CD4-positive, alpha-beta memory T cell (primary cell): ENCODE measurements at places on chromosomes 12 and 14. TPM values are rescaled to one million over a fixed set of nuclear protein-coding genes. Genes with fewer than 3 reads are reported as not detected.

- H3K27ac ChIP-seq: no peak overlapping the region
- no peaks in the 10 kb centered on the region for H3K36me3 ChIP-seq
- DNase-seq: no peak
- H3K4me1 ChIP-seq: no peaks in the 10 kb centered on the region
Observed at GRCh38 chr14:83874662-83875061, 1655.3 kb upstream of the FLRT2 start.

Gene CDCA3
- total RNA-seq: 1.3 TPM

- no peak overlapping the region for H3K27ac ChIP-seq
- H3K4me3 ChIP-seq: no peak overlapping the region
- H3K36me3 ChIP-seq: no peaks in the 10 kb centered on the region
Observed at GRCh38 chr12:80205960-80206359, 106.6 kb downstream of the OTOGL start.

DNA sequence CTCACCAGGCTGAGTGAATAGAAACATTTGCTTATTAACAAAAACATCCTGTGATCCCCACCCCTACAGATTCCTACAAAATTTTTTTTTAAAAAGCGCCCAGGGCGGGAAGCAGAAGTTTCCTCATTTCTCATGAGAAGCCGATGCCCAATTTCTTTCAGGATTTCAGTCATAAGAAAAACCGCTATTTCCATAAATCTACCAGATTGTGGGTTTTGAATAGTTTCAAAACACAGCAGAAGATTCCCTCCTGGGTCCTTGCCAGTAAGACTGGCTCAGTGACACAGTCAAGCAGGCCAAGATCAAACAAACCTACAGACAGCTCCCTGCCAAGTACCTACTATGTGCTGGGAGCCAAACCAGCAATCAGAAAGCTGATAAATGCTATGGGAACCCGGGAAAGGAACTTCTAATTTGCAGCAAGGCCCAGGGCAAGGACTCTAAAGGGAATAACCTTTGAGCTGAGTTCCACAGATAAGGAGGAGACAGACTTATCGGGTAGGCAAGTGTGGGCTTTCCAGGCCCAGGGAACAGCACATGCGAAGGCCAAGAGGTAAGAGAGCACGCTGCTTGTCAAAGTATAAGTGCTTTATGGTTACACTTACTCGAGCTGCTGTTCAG is 68.7 kb downstream of the CCDC88C start:
- no peak for DNase-seq
- peaks cover 75% of the 10 kb centered on the region for H3K4me1 ChIP-seq
- peak overlapping the region; percentile 3 for H3K4me3 ChIP-seq
- H3K27ac ChIP-seq: peak overlapping the region; percentile 88
- no peaks in the 10 kb centered on the region for H3K27me3 ChIP-seq
- peaks cover 13% of the 10 kb centered on the region for H3K36me3 ChIP-seq

Gene RITA1
- total RNA-seq: 14.2 TPM

DNA sequence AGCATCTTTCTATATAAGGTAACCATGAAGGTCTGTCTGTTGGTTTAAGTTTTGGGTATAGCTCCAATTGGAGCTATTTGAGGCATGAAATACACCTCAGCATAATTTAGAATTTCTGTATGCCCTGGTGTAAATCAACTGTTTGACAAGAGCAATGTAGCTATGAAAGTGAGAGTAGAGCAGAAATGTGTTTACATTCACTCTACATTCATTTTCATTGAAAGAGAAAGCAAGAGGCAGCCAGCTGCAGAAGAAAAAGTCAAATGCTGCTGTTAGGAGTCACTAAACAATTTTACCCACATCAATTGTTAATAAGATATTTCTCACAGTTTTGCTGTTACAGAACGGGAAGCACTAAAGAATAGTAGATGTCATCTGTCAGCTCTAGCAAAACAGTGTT is 252.5 kb downstream of the SLC6A15 start:
- H3K27me3 ChIP-seq: no peaks in the 10 kb centered on the region
- no peaks in the 10 kb centered on the region for H3K36me3 ChIP-seq
- H3K4me1 ChIP-seq: no peaks in the 10 kb centered on the region
- H3K4me3 ChIP-seq: no peak overlapping the region
- no peak for DNase-seq
- no peak overlapping the region for H3K27ac ChIP-seq

DNA sequence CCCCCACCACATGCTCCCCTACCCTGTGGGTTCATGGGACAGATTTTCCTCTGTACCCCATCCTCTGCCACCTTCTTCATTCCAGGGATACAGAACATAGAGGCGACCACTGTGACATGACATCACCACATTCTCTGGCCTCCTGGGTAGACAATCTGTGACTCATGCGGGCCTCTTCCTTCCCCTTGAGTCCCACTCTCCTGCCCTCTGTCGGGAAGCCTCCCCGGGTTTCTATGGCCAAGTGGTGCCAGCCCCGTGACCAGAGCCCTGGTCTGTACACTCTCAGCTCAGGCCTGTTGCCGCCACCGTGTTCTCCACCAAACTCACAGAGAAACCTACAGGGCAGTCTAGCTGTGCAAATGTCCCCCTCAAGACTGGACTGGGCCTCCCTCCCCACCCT is 8.0 kb downstream of the CLMN start:
- H3K27ac ChIP-seq: no peak overlapping the region
- no peaks in the 10 kb centered on the region for H3K27me3 ChIP-seq
- no peaks in the 10 kb centered on the region for H3K4me1 ChIP-seq
- no peak overlapping the region for H3K4me3 ChIP-seq

- no peak overlapping the region for H3K4me3 ChIP-seq
- no peaks in the 10 kb centered on the region for H3K4me1 ChIP-seq
- no peak overlapping the region for H3K27ac ChIP-seq
- no peaks in the 10 kb centered on the region for H3K36me3 ChIP-seq
Observed at GRCh38 chr12:79424109-79424721, 266.5 kb downstream of the PAWR start.

DNA sequence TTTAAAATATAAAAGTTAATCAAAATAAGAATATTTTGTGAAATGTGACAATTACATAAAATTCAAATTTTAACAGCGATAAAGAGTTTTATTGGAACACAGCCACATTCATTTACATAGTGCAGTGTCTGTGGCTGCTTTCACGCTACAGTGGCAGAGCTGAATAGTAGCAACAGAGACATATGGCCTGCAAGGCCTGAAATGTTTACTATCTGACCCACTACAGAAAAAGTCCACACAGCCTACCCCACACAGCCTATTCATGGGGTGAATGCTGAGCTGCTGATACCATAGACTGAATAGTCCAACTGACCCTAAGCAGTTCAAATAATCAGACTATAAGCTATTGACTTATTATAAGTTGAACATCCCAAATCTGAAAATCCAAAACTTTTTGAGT is 13.2 kb downstream of the GNS start:
- no peak for DNase-seq
- no peak overlapping the region for H3K27ac ChIP-seq
- peaks cover 31% of the 10 kb centered on the region for H3K36me3 ChIP-seq

Gene DAO
- total RNA-seq: not detected

- H3K27me3 ChIP-seq: no peaks in the 10 kb centered on the region
- H3K4me3 ChIP-seq: no peak overlapping the region
- no peak overlapping the region for H3K27ac ChIP-seq
- no peak for DNase-seq
- no peaks in the 10 kb centered on the region for H3K36me3 ChIP-seq
- H3K4me1 ChIP-seq: peaks cover 8% of the 10 kb centered on the region
Observed at GRCh38 chr14:51822499-51822898, 37.9 kb upstream of the GNG2 start.

GRCh38 chr14:61927520-61927919 is 165.3 kb downstream of the SNAPC1 start:
- no peak for DNase-seq
- H3K27ac ChIP-seq: no peak overlapping the region
- no peaks in the 10 kb centered on the region for H3K4me1 ChIP-seq
- no peak overlapping the region for H3K4me3 ChIP-seq
